CD4-positive, alpha-beta T cell treated with Interleukin-2 at 100 ng/mL for 4 hours (primary cell): ENCODE measurements at places on chromosomes 16 and 17.

DNA sequence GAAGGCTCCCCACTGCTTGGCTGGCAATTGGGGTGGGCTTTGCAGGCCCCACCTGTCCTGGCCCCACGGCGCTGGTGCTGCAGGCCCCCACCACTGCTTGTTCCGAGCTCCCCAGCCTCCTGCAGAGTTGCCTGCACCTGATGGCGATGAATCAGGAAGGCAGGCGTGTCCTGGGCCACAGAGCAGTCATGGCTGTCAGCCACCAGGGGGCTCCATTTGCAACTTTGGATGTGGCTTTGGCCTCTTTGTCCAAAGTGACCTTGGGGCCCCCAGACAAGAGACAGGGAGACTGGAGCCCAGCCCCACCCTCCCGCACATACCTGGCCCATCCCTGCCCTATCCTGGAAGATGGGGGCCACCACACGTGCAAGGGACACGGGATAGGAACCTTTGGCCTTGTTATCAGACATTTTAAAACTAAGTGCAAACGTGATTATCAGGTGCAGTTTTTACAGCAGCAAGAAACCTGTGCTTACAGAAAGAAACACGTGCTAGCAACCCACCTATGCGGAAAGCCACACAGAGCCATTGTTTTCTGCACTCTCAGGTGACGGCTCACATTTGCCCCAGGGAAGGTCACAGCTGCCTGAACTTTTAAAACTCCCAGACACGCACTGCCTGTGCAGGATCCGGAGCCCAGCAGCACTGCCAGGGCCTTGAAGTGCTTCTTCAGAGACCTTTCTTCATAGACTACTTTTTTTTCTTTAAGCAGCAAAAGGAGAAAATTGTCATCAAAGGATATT, at the start of gene DNASE1:
Gene DNASE1, plus strand, starts transcription at position 443 of the 743 bp plus-strand sequence. CDS start 683 bp downstream, outside the sequence.
- DNase-seq = peak; percentile 64

- peak; percentile 66 for DNase-seq
Observed at GRCh38 chr17:44219108-44219615, 313 bp downstream of the UBTF start.

DNA sequence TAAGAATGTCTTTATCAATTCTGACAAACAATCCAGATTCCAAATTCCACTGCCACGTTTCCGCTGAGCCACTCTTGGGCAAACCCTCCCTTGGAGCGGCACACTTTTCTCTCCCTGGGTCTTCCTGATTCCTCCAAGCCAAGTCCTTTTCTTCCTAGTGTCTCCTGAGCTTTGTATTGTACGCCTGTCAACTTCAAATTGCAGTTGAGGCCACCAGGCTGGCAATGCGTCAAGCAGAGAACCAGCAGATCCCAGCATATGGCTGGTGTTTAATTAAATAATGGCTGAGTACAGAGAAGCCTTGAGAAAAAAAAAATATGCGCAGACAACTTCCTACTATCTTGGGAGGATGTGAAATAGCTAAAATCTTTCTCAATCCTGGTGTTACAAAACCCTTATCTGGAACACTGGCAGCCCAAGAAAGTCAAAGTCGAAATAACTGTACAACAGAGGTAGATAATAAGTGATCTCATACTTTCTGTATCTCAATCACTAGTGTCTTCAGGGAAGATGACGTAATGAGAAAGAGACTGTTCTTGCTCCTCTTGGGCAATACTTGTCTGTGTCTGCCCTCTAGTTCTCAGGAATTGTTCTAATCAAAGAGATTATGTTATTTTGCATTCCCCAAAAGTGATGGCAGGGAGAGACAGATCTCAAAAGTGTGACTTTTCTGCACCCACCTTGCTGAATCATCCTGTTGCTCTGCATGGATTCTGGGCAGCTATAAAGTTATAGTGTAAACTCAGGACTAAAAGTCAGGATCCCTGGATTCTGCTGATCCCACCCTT, 15.0 kb downstream of the SMIM36 start:
- DNase-seq = no peak

DNA sequence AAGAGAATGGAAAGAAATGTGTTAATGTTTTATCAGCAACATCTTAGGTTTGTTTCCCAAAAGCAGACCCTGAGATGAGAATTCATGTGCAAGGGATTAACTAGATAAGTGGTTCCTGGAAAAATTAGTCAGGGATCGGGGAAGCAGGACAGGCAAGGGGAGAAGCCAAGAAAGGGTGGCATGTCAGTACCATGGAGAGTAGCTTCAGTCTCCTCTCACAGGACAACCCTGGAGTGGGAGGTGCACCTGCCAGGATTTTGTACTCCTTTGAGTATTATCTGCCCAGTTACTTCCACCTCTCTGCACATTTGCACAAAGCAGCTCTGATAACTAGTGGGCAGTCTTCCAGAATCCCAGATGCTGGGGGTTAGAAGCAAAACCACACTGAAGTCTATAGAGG, 117.0 kb downstream of the RGS9 start:
- no peak for DNase-seq

DNA sequence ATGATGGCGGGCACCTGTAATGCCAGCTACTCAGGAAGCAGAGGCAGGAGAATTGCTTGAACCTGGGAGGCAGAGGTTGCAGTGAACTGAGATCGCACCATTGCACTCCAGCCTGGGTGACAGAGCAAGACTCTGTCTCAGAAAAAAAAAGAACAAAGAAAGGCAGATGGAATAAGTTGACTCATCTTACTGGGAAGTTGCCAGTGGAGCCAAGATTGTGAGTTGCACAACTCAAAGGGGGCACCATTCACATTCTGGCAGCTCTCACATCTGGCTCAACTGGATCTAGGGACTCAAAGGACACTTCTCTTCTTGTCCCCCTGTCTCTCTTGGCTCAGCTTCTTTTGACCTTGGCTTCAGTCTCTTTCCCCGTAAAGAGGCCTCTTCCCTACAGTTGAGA, 53.7 kb upstream of the ETV4 start:
- no peak for DNase-seq

GRCh38 chr17:33798308-33798707, 456.8 kb upstream of the CCL2 start:
- DNase-seq = no peak

- DNase-seq = peak; percentile 85
Observed at GRCh38 chr17:40121181-40122135, at the start of gene MSL1. Gene MSL1, plus strand, starts transcription at chr17:40121971. Its CDS starts 642 bp downstream, at chr17:40122613.

GRCh38 chr16:85445064-85445778, 167.9 kb upstream of the GSE1 start:
- no peak for DNase-seq

DNA sequence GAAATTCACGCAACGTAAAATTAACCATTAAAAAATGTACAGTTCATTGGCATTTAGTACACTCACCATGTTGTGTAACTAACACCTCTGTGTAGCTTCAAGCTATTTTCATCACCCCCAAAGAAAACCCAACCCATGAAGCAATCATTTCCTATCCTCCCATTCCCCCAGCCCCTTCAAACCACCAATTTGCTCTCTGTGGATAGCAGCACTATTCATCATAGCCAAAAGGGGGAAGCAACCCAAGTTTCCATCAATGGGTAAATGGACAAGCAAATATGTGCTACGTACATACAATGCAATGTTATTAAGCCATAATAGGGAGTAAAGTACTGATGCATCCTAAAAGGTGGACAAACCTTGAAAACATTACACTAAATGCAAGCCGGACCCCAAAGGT, 10.9 kb upstream of the KRT222 start:
- DNase-seq = no peak

GRCh38 chr17:4569591-4569990, 9.2 kb upstream of the GGT6 start:
- DNase-seq = no peak

DNA sequence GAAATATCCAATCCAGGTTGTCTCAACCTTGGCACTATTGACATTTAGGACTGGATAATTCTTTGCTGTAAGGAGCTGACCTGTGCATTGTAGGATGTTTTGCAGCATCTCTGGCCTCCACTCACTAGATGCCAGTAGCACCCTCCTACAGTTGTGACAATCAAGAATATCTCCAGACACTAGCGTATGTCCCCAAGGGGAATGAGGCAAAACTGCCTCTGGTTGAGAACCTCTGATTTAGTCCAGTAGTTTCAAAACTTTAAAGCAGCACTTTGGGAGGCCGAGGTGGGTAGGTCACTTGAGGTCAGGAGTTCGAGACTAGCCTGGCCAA, 48.4 kb downstream of the IQCK start:
- DNase-seq = no peak

DNA sequence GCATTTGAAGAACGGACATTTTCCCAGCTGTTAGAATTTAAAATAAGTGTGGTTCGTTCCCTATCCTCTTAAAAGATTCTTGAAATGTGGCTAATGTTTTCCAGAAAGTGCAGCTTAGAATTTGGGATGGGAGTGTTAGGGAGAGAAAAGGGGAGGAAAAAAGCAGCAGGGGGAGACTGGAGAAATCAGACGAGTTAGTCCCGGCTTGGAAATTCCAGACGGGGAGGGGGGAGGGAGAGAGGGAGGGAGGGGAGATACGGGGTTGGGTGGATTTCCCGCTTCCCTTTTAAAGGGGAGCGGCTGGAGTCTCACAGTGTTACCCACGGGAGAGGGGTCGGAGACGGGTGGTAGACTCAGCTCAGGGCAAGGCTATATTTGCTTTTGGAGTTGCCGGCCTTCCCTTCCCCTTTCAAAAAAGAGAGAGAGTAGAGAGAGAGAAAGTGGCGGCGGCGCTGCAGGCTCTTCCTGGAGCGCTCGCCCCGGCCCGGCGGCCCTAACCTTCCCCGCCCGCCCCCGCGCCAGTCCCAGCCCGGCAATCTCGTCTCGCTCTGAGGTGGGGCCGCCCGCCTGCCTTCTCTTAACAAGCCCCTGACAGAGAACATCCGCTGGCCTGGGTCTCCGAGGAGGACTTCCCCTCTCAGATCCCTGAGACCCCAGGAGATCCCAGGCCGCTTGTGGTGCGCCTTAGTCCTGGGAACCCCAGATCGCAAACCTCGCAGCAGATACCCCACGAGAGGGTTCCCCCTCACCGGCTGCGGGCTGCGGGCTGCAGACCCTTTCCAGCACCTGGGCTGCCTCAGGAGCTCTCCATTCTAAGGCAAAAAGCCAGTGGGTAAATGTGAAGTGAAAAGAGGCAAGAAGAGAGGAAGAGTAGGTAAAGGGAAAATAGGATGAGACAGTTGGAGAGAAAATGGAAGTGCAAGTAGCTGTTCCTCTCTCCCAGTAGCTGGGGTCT, 6.6 kb downstream of the IGF2BP1 start:
- no peak for DNase-seq

GRCh38 chr16:11681556-11681955, 13.3 kb downstream of the SNN start:
- DNase-seq = no peak

GRCh38 chr16:81522108-81522701, 77.6 kb downstream of the CMIP start:
- DNase-seq = peak; percentile 50

DNA sequence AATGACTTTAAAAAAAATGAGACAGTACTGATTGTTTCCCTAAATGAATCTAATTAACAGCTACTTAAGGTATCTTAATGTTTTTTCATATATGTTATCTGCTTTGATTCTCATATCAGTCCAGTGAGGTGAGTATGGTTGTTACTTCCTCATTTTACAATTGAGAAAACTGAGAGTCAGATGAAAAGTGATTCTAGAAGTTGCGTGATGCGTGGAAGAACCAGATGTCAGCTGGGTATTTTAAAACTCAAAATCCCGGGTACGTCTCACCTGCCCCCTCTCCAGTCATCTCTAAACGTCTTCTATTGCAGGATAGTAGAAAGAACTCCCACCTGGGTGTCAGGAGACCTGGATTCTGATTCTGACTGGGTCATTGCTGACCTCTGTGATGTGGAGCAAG, 89.2 kb downstream of the MAP2K6 start:
- DNase-seq = no peak

DNA sequence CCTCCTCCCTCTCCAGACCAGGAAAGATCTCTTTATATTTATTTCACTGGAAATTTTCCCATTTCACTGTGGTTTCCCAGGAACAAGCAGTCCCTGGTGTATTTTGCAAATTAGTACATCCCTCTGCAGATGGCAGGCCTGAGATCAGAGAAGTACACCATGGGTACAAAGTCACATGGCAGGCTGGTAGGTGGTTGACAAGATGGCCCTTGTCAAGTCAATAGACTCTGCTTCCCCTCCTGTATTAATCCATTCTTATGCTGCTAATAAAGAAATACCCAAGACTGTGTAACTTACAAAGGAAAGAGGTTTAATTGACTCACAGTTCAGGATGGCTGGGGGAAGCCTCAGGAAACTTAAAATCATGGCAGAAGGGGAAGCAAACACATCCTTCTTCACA, 51.6 kb upstream of the KSR1 start:
- no peak for DNase-seq

- no peak for DNase-seq
Observed at GRCh38 chr17:68141050-68141449, 105.5 kb downstream of the KPNA2 start.

DNA sequence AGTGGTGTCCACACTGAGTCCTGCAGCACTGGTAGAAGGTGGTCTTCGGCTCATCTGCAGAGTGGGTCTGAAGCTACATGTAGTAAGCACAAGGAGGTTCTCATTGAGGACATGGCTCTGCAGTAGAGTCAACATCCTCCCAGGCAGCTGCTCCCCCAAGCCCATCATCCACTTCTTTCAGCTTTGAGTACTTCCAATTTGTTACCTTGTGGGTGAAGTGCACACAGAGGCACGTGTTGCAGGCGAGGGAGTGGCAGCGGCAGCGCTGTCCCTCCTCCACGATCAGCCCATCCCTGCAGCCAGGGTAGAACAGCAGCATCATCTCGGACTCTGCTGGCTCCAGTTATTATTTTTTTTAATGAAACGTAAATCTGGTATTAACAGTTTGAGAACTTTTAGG, 1.8 kb upstream of the SSTR2 start:
- no peak for DNase-seq

GRCh38 chr17:80984749-80985148, 6.9 kb upstream of the CHMP6 start:
- DNase-seq = no peak

- no peak for DNase-seq
Observed at GRCh38 chr17:77884019-77884418, 74.5 kb upstream of the TNRC6C start.

- DNase-seq = no peak
Observed at GRCh38 chr16:78786635-78787034, 687.2 kb downstream of the WWOX start.

DNA sequence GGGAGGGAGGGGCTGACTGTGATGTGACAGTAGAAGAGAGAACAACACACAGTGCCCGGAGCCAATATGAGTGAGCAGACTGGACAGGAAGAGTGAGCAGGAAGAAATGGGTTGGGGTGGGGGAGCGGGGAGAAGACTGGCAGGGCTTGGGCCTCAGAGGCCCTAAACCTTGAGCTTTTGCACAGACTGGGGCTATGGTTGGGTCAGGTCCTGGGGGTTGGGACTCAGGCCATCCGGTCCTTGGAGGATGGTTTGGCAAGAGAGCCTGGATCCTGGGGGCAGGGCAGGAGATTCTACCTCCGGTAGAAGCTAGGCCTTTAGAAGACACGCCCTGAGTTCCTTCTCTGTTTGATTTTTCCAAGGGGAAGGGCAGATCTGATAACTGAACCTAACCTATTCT, 1.1 kb downstream of the CAMTA2 start:
- no peak for DNase-seq

GRCh38 chr17:66904760-66905624, 59.5 kb upstream of the CACNG4 start:
- no peak for DNase-seq

GRCh38 chr16:70432356-70432722, 6.6 kb downstream of the ST3GAL2 start:
- no peak for DNase-seq
